Hematopoietic multipotent progenitor cell treated with erythropoietin and hydrocortisone succinate and interleukin-3 and kit ligand, for 15 days (in vitro differentiated cells): ENCODE measurements at places on chromosomes 2 and 18.

- peak; percentile 61 for DNase-seq
Measured at GRCh38 chr2:178450524-178450773, 526 bp downstream of the PRKRA start.

- no peak for DNase-seq
Measured at GRCh38 chr2:61620244-61621159, 82.3 kb upstream of the XPO1 start.

DNA sequence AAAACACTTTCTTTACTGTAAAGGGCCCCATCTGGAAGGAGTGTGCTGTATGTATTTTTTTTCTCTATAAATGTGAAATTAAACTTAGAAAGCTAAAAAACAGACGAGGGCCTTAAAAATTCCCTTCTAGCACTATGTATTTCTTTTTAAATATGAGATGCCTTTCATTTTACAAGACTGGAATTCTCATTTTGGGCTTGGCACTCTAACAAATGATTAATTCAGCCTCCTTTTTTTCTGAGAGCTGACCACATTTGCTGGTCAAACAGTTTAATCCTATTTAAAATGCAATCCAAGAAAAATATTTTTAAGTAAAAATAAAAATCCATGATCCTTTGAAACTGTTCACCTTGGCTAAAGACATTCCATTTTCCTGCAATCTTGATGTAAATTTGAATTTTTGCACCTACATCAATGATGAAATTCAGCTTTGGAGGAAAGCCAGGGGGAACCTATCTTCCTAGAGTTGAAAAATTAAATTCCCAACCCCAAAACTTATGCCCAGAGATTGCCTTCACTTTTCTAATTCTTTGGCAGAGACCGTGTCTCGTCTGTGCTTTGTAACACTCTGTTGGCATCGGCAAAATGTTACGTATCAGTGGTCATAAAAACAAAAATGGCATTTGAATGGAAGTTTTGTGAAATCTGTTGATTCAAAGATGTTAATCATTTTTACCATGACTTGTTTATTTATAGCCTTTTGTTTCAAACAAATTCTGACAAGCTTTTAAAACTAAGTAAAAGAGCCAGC lies 284.5 kb downstream of the ZNF521 start:
- no peak for DNase-seq

DNA sequence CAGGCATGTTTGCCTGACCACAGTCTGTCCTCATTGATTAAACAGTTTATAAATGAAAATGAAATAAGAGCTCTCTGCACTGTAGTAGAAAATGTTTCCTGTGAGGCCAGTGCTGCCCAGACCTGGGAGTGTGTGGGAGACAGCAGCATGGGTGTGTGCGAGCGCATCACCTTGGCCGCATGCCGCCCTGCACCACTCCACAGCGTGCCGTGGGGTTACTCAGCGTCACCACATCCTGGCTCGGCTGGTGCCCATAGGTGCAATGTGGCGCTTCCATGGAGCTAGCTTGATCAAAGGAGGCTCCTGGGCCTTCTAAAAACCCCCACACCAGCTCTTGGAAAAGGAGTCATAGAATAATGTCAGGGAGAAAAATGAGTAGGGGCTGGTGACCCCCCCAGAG lies 76.0 kb upstream of the EPC2 start:
- no peak for DNase-seq

DNA sequence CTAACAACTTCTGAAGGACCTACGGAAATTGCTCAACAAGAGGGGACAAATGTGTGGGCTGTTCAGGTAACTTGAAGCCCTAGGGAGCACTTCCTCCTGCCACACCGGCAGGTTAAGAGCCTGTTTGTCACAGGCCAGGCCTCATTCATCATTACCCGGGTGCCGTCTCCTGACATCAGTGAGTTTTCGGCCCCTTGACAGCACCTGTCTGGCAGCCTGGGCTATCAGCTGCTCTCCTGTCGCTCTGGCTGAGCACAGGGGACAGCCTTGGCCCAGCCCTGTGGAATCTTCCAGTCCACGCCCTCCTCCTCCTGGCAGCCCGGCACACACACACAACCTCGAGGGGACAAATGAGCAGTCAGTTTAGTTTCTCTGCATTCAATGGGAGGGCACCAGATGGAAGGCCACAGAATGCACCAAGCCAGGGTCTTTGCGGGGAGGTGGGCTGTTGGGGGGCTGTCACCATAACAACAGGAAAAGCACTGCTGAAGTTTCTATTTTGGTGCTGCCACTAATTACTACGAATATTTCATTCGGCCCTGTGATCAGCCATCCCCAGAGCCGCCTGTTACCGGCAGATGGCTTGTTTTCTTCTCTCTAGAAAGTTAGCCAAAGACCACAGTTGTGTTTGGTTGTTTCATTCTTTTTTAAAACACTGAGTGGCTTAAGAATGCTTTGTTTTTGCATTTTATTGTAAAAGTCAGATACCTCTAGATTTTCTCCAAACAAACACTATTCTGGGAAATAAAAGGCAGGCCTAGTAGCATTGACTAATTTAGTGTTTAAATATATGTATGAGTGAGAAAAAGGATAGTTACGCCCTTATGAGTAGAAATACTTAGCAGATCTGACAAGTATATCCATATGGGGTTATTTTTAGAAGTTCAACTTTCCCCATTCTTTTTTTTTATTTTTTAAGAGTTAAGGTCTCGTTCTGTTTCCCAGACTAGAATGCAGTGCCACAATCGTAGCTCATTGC lies 189.9 kb upstream of the NDUFV2 start:
- DNase-seq: peak; percentile 57

DNA sequence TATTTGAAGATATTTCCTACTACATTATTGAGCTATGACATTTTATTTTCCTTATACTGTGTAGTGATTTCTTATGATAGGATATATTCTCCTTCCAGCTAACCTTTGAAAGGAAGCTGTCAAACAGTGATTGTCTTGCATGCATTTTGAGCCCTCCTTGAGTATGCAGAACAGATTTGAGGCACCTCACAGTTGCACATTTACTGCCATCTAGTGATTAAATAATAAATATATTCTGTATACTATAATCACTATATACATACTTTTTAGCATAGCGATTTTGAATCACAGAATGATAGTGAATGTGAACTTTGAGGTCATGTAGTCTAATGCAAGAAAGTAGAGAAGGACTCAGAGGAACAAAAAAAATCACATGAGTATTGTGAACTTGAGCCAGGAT lies 268.4 kb upstream of the CDH19 start:
- DNase-seq: no peak

DNA sequence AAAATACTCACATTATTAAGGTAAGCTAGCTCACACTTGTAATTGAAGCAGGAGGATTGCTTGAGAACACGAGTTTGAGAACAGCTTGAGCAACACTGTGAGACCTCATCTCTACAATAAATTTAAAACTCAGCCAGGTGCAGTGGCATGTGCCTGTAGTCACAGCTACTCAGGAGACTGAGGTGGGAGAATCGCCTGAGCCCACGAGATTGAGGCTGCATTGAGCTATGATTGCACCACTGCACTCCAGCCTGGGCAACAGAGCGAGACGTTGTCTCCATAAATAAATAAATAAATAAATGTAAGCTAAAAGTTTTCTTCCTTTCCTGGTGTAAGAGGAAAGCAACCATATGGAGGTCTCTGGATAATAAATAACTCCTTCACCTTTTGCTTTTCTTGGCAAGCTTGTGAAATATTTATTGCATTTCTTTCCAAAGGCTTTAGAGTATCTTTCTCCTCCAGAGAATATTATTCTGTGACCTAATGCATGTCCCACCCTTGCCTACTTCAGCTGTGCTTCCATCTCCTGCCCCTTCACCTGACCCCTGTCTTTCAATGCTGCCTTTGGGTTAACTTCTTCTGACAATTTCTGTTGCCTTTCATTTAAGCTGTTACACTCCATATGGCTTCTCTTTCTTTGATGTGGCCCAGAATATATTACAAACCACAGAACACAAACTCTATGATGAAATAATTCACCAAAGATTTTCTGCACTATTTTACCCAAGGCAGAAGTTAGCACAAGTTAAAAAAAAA lies 280.7 kb upstream of the RND3 start:
- DNase-seq: no peak

DNA sequence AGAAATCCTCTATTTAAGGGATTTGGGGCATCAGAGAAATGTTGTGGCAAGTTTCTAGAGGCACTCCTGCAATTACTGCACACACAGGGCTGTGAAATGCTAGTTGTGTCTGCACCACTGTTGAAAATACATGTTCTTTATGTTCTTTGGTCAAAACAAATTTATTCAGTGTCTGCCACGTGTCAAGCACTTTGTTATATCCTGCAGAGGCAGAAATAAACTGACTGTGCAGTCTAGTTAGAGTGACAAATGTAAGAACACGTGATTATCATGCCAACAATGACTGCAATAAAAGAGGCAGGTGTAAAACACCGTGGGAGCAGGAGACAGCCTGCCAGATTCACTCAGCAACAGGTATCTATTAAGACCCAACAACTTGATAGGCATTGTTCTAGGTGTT lies 423.3 kb downstream of the LRP1B start:
- DNase-seq: no peak

DNA sequence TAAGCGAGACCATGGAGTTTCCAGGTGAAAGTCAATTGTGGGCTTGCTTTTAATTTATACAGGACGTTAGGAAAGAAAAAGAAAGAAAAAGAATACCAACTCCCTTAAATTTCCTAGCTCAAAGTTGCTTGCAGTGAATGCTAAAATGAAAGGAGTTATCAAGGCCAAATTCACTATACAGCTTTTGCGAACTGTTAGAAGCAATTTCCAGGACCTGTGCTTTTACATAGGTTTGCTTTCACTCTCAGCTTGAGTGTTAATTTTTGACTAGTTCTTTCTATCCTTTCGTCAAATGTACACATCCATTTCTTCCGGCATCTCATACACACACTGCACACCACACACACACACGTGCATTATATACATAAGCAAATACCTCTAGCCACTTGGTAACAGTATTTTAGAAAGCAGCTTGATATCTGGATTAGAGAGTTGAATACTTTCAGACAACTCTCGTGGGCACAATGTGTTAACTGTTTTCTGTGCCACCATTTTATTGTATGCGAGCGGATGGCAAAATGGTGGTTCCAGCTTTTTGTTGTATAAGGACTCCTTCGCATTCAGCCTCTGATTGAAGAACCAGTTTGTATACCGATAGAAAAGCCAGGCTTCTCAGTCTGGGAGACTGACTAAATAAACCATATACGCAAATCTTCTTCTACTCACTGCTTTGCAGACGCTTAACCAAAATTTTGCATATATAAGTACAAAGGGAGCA lies 381.8 kb downstream of the MTX2 start:
- DNase-seq: no peak

- no peak for DNase-seq
Measured at GRCh38 chr2:143428700-143429099, 299.5 kb downstream of the ARHGAP15 start.

- no peak for DNase-seq
Measured at GRCh38 chr2:49836017-49836416, 681.7 kb upstream of the FSHR start.

DNA sequence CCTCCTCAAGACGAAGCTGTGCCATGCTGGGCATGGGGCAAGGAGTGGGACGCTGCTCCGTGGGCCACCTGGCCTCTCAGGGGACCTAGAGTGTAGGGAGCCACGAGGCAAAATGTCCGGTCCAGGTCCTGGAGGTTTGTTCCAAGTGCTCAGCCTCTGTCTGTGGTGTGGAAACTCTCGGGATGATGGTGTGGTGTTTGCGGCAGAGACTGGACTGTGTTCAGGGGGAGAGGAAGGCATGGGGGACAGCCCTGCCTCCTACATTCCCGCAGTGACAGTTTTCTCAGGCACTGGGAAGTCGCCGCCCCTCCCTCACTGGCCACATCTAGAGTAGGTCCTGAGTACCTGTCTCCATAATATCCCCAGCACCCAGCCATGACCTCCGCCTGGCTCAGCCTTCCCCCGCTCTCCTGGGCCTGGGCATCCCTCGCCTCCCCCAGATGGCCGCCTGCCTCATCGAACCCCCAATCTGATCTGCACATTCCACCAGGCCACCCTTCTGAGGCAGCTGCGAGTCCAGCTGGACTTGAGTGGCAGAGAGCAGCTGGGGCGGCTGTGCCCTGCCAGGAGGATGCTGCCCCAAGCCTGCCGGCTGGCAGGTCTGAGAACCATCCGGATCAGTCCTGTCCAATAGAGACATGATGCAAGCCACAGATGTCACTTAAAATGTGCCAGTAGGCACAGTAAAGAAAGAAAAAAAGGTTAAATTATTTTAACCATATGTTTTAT lies 6.2 kb downstream of the KCNIP3 start:
- no peak for DNase-seq

DNA sequence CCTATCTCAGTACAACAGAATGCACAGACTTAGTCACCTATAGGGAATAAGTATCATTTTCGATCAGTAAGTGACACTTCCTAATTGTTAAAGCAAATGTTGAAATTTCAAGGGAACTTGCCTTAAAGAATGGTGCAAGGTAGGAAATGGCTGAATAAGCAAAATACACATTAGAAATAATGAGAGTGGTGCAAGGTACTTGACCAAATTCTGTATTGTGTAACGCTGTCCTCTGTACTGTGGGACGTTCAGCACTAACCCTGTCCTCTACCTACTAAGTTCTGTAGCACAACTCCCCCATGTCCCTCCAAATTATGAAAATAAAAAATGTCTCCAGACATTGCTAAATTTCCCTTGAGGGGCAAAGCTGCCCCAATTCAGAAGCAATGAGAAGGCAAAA lies 19.4 kb downstream of the MMADHC start:
- DNase-seq: no peak

DNA sequence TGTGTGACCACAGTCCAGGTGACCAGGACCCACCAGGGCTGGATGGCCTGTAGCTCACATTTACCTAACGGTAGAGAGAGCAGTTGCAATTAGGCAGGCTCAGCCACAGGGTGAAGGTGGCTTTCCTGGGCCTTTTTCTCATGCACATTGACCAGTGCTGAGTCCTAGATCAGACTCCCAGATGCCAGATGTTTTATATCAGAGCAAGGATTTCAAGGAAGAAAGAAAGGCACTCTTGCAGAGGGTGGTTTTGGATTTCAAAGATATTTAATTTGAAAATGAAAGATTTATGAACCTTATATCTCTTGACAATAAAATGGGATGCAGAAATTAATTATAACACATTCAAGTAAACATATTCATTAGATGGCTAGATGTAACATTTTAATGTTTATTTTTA lies 694.2 kb upstream of the GYPC start:
- no peak for DNase-seq

GRCh38 chr2:150595803-150596470 lies 108.5 kb upstream of the RND3 start:
- no peak for DNase-seq

GRCh38 chr2:71799013-71799575 lies 345.7 kb downstream of the DYSF start:
- no peak for DNase-seq

- no peak for DNase-seq
Measured at GRCh38 chr18:60883587-60883986, 449.6 kb upstream of the CDH20 start.

DNA sequence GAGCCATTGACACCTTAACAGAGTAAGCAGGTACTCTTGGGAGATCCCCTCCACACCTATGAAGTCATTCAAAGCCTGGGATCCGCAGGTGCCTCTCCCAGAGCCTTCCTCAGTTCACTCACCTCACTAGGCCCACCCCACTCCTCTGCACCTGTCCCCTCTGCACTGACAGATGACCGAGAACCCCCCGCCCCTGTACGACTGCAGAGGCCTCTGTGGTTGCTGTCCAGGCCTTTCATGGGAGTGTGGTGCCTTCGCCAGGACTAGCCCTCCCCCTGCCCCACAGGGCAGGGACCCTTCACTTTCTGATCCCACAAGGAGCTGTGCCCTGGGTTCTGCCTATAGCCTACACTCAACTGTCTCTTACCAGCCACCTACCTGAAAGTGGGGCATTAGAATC lies 238.5 kb downstream of the ZBTB7C start:
- DNase-seq: no peak

GRCh38 chr2:11858883-11859282 lies 112.5 kb downstream of the LPIN1 start:
- no peak for DNase-seq
